ENCODE measurements at places on chromosomes 11 and 22.

DNA sequence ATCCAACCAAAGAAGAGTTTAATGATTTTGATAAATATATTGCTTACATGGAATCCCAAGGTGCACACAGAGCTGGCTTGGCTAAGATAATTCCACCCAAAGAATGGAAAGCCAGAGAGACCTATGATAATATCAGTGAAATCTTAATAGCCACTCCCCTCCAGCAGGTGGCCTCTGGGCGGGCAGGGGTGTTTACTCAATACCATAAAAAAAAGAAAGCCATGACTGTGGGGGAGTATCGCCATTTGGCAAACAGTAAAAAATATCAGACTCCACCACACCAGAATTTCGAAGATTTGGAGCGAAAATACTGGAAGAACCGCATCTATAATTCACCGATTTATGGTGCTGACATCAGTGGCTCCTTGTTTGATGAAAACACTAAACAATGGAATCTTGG is 23.9 kb downstream of the KDM4D start:
- DNase-seq = no peak

DNA sequence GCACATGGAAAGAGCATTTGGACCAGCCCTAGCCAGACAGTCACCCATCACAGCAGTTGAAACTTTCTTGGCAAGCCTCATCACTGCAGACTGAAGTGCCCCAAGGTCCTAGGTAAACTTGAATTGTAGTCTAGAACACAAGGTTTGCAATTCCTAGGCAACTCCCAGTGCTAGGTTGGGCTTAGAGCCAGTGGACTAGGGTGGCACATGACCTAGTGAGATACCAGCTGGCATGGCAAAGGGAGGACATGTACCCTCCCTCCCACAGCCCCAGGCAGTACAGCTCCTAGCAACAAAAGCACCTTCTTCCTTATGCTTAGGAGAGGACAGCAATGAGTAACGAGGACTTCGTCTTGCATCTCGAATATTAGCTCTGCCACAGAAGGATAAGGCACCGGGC is 889.5 kb downstream of the JRKL start:
- DNase-seq = no peak

DNA sequence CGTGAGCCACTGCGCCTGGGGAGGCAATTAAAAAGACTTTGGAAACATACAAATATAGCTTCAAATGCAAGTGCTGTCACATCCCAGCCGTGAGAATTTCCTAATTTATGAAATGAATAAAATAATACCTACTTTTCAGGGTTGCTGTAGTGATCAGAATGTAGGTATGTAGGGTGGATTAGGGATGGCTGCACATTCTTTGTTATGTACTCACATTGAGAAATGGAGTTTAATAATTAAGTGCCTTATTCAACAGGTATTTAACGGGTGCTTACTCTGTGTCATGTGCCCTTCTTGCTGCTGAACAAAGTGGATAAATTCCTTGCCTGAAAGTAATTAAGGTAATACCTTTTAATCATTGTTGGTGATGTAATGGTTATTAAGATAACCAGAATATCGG is 37.0 kb downstream of the MMP7 start:
- DNase-seq = no peak

- no peak for DNase-seq
Measured at GRCh38 chr11:104279587-104279986, 115.6 kb upstream of the PDGFD start.

Data from neural crest cell (in vitro differentiated cells).